ENCODE measurements at places on chromosomes 16 and 17.

DNA sequence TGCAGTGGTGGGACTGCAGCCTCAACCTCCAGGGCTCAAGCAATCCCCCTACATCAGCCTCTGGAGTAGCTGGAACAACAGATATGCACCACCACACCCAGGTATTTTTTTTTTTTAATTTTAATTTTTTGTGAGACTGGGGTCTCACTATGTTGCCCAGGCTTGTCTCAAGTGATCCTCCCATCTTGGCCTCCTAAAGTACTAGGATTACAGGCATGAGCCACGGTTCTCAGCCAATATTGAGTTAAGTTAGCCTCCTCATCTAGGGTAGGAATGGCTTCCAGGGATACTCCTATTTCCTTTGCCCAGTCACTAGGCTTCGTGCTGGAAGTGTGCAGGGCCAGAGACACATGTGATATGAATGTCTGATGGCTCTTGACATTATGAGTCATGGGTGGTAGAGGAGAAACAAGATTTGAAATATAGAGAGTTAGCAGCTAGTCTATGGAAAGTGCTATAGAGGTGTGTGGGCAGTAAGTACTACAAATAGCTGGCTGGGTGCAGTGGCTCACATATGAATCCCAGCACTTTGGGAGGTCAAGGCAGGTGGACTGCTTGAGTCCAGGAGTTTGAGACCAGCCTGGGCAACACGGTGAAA lies 8.0 kb upstream of the HES7 start:
- no peak for DNase-seq

DNA sequence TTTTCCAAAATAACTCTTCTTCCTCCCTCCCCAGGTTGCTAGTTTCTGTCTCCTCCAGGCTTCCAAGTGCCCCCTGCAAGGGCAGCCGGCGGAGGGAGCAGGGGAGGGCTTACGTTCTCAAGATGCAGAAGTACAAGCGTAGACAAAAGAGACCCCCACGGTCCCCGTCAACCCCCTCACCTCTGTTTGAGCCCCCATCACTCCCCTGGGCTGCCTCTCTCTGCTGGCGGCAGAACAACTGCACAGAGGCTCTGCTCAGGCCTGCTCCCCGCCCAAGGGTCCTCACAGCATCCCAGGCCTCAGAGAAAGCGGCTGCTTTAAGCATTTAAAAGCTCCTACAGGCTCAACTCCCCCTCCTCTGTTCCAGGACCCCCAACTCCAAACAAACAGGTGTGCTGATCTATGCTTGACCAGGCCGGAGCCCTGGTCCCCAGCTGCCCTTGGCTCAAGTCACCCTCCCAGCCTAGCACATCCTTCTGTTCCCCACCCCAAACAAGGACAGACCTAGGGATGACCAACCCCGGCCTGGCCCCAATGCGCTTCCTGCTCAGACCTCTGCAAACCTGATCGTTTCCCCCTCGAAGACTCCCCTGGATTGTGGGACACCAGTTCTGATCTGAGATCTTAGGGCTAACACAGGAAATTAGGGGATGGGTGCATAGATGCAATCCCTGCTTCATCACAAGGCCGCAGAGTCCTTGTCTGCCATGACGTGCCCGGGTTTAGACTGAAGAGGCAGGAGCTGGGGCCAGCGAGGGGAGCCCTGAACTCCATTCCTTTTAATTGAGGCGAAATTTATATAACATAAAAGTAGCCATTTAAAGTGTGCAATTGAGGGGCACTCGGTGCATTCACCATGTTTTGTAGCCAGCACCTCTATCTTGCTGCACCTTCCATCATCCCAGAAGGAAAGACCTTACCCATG lies 17.2 kb upstream of the RBFOX3 start:
- DNase-seq, result no peak

DNA sequence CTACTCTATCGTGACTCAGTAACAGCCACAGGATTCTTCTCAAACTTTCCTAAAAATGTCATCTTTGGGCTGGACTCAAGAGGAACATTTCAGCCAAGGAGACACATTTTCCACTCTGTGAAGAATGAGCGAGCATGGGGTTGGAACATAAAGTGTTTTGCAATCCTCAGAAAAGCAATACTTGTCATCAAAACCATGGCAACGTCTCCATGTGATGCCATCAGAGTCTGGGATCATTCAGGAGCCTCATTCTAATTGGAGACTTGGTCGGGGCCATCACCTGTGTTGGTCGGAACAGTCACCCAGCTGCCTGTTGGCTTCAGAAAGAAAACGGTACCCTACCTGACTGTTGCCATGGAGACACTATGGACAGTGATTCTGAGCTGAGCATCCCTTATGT lies 25.5 kb downstream of the MYOCD start:
- no peak for DNase-seq

GRCh38 chr17:59964482-59965328 lies at the start of gene RNFT1:
TSS of gene RNFT1 (minus strand) at chr17:59964740. CDS start at chr17:59964663, 77 bp downstream.
- DNase-seq, result peak; percentile 95

DNA sequence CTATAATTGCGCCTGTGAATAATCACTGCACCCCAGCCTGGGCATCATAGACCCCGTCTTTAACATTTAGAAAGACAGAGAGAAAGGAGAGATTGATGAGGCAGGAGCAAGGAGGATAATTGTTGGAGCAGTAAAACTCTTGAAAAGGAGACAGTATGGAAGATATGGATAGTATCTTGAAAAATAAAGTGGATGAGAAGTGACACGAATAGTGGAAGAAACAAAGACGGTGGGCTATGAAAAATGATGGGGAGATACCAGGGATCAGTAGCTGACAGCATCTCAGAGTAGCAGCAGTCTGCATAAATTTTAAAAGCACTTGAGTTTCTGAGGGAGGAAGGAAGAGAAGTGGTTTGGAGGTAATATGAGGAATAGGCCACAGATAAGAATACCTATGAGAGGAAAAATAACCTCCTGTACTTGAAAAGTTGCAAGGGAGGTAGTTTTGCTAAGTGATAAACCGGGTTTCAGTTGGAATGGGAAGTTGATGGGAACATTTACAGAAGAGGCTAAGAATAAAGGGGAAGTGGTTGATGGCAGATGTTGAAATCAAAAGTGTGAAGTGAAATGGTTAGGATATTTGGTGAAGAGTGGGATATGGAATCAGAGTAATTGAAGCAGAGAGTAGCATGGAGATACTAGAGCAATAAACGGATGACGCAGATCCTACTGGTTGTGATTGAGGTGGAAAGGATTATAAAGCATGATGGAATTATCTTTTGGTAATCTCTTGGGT lies 1.8 kb upstream of the PPM1D start:
- DNase-seq, result no peak

DNA sequence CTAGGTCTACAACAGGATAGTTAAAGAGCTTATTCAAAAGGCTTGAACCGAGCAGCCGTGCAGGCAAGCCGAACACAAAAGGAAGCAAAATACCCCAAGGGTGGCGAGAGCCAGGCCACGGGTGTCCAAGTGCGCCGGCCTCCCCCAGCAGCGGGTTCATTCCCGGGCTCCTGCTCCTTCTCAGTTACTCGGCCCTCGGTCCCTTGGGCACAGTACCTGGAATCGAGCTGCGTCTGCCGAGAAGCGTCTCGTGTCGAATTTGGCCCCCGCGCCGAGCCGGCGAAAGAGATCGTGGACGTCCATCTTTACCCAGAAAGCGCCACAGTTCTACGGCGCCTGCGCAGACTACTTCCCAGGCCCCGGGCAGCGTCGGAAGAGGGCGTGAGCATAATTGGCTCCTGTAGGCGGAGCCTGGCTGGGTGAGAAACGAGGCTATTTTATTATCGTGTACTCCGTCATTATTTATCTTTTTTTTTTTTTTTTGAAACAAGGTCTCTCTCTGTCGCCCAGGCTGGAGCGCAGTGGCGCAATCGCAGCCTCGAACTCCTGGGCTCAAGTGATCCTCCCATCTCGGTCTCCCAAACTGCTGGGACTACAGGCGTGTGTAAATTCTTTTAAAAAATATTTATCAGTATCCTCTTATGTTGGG lies at the start of gene DDX52:
TSS of gene DDX52 (minus strand) at position 329 of the 649 bp plus-strand sequence. CDS start at position 303, 26 bp downstream.
- peak; percentile 91 for DNase-seq

DNA sequence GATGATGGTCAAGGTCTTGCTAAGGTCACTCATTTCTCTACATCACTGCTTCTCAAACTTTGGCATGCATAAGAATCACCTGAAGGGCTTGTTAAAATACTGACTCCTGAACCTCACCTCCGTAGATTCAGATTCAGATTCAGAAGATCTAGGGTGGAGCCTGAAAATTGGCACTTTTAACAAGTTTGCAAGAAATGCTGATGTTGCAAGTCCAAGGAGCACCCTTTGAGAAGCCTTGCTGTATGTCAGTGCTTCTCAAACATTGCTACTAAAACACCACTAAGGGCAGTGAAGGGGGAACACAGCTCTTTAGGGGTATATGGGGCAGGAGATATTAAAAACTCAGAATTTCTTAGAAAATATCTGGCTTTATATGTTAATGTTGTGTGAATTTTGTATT lies 13.7 kb upstream of the MYH1 start:
- no peak for DNase-seq

DNA sequence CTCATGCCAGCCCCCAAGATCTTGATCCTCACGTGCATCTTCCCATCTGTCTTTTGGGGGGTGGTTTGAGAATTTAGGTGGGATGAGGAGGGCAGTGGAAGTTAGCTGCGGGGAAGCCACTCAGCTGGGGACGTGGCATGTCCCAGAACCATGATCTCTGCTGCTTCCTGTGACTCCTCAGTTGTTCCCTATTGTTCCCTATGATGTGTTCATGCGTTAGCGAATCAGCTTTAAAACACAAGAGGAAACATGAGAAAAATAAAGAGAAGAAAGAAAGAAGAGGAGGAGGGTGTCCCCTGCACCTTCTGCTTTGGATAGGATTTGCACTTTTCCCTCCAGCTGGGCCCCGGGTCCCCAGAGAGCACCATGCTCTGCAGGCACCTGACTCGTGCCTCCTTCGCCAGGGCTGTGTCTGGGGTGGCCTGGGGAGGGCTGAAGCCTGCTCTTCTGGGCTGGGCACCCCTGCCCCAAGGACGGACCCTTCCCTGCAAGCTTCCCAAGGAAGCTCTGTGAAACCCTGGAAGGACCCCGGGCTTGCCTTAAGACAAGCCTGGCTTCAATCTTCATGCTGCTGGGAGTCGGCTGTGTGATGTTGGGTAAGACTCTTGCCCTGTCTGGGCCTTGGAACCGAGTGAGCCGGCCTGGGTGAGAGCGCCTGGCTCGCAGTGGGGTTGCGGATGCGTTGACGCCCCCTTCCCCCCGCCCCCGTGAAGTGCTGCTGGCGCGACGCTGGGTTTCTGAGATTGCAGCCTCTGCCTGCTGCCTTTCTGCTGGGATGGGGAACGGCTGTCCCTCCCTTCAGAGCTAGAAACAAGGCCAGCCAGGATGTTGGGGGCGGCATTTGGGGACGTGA lies 62.8 kb upstream of the CIBAR2 start:
- DNase-seq, result no peak

DNA sequence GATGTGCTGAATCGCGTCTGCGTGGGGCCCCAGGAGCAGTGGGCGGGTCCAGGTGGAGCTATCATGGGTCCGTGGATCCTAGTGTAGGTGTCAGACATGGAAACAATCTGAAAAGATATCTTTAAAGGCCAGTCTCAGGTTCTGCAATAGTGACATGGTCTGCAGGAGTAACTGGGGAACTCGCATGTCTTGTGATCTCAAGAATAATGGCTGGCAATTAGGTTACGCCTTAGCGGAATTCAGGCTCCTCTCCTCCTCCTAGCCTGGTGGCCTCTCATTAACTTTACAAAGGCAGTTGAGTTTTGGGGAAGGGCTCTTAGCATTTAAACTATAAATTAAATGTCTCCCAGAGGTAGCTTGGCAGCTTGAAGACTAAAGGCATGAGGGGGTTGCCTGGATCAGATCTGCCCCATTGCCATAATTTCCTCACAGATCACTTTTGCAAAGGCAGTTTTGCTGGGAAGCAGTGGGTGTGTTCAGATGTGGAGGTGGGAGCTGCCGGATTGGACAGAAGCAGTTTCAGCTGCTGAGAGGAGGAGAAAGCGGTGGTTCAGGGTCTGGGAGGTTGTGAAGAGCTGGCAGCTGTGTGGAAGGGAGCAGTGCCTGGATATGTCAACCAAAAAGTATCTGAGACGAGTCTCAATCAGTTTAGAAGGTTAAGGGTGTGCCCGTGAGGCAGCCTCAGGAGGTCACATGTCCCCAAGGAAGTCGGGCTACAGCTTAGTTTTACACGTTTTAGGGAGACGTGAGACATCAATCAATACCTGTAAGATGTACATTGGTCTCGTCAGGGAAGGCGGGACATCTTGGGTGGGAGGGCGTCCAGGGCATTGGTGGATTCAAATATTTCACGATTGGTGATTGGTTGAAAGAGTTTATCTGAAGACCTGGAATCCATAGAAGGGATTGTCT lies 2.7 kb downstream of the TBCD start:
- peak; percentile 17 for DNase-seq

GRCh38 chr16:88433632-88434352 lies 19.3 kb upstream of the ZFPM1 start:
- DNase-seq, result no peak

All from SK-MEL-5 (cell line).